ENCODE measurements at places on chromosomes 11 and 22.

DNA sequence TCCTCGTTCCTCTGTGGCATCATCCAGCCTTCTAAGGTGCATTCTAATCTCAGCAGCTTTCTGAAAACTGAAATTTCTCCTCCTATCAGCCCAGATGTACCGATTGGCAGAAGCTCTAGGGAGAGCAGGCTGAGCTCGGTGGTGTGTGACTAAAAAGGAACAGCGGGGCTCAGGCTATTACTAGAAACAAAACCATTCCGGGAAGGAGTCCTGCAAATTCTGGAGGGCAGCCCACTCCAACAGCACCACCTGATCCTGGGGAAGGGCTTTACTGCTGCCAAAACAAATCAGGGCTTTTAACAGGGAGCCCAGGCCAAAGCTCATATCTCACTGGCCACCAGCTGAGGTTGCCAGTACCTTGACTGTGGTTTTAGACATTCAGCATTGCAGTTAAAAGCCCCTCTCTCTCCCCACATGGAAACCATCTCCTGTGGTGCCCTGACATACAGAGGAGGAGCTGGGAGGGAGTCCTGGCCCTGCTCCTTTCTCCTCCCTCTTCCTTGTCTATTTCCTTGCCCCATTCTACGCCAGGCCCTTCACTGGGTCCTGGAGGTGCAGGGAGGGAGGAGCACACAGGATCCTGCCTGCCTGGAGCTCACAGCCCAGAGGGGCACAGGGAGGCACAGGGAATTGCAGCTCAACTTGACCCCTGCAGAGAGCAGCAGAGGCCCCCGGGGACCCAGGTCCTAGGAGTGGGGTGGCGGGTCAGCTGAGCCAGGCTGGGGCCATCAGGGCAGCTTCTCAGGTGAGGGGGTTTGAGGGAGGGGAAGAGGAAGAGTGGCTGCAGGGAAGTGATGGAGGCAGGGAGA lies 889 bp downstream of the PLAAT4 start:
- peak; percentile 66 for DNase-seq

DNA sequence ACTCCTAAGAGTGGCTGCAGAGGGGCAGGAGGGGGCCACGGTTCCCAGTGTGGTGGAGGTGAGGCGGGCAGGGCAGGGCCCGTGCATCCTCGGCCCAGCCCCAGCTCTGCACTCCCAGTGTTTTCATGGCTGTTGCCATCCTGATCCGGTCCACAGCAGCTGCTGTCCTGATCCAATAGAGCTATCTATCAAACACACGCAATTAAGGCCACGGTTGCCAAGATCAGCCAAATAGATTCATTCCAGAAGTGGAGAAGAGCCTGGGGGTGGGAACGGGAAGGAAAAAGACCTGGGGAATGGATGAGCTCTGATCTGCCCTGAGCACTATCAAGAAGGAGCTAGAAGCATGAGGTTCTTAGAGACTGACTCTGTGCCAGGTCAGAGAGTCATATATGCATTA lies 160.9 kb upstream of the SYT13 start:
- DNase-seq = no peak

DNA sequence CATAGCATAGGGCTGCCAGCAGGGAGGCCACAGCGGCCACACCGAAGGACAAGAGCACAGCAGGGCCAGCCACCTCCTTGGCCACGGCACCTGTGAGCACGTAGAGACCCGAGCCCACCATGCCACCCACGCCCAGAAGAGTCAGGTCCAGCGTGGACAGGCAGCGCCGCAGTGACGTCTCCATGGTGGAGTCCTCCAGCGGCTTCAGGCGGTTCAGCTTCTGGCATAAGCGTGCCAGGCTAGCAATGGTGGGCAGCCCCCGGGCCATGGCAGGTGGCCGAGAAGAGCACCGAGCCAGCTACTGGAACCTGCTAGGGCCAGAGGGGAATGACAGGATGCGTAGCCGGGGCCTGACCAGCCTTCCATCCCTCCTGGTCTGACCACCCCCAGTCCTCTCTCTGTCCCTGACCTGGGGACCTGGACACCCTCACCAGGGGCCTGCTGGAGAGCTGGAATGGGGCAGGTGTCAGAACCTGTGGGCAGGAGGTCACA lies 770 bp downstream of the SLC7A4 start:
- DNase-seq = no peak

GRCh38 chr22:39231197-39231950 lies 13.4 kb downstream of the PDGFB start:
- DNase-seq = no peak

- DNase-seq = no peak
These were observed 7.2 kb upstream of the CCDC83 start for GRCh38 chr11:85848006-85848405.

- DNase-seq = peak; percentile 28
These were observed 932.8 kb downstream of the BRD1 start for GRCh38 chr22:48894804-48895250.

DNA sequence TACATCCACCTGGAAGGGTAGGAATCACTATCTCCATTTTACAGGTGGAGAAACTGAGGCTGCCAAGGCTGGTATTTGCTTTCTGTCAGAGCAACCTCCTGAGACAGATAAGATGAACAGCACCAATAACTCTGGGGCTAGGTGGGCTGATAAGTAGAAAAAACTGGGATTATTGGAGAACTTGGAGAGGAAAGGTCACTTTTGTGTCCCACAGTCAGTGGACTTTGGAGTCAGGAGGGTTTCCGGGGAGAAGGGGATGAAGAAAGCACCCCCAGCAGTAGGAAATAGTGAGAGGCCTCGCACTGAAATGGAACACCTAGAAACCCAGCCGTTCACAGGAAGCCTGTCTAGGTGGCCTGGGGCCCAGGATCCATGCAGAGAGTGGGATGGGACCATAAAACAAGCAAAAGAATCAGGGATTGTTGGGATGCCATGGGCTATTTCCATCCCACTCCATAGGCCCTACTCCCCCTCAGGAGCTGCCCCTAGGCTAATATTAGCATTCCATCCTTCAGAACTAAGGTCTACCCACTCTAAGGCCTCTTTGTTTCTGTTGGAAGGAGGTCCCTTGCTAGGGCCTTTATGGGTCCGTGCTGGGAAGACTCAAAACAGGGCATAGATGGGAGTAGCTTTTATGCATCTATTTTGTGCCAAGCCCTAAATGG lies 31.0 kb upstream of the FCHSD2 start:
- no peak for DNase-seq

GRCh38 chr11:109940816-109941215 lies 152.4 kb upstream of the ZC3H12C start:
- no peak for DNase-seq

- no peak for DNase-seq
These were observed 62.2 kb upstream of the FADD start for GRCh38 chr11:70140711-70141485.

GRCh38 chr22:29230972-29231875 lies 25.5 kb downstream of the EMID1 start:
- no peak for DNase-seq

Measured in right forelimb (tissue), 1 donor.